ENCODE measurements at places on chromosomes 3 and 15. TPM values are rescaled to one million over a fixed set of nuclear protein-coding genes. Genes with fewer than 3 reads are reported as not detected.

Gene ITIH1
- total RNA-seq, result 0.08 TPM

Gene ROBO2
- total RNA-seq, result 0.55 TPM

Gene SLC33A1
- 21.8 TPM for total RNA-seq

Gene ZNF660
- total RNA-seq, result not detected

Gene ARPP21
- total RNA-seq, result not detected

Gene CSPG5
- 1.2 TPM for total RNA-seq

Gene NOX5
- total RNA-seq, result not detected

Gene IFRD2
- total RNA-seq, result 175 TPM

Gene NDN
- not detected for total RNA-seq

- peak; percentile 30 for DNase-seq
These were observed 2.4 kb upstream of the CFAP91 start for GRCh38 chr3:119700269-119700919.

GRCh38 chr15:29352402-29352801, 82.8 kb upstream of the NSMCE3 start:
- no peak for DNase-seq

DNA sequence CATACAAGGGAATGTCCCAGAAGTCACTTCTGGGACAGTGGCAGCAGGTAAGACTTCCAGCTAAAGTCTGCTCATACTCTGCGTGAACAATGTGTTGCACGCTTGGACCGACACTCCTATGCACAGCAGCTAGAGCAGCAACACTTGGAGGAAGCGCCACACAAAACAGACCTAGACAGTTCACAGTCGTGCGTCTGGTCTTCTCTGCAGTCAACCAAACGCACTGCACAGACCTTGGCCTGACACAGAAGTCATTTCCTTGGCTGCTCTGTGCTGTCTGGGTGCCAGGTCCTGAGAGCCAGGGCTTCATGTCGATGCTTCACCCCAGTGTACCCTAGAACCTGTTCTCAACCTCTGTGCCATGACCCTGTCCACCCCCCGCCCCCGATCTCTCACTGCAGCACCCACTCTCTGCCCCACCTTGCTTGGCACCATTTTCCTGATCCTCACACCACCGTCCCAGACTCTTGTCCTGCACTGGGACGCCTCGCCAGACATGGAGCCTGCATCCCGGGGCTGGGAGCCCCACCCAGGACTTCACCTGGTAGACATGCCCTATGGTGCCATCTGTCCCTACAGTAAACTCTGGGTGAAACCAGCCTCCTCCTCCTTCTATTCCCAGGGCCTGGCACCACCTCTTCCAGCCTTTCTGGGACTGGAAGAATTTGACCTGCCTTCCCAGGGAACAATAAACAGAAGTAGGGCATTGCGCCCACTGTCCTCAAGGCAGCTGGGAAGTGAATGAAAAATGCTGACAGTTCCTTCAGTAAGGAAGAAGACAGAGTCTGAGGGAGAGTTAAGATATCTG, 3.1 kb downstream of the ATP10A start:
- no peak for DNase-seq

DNA sequence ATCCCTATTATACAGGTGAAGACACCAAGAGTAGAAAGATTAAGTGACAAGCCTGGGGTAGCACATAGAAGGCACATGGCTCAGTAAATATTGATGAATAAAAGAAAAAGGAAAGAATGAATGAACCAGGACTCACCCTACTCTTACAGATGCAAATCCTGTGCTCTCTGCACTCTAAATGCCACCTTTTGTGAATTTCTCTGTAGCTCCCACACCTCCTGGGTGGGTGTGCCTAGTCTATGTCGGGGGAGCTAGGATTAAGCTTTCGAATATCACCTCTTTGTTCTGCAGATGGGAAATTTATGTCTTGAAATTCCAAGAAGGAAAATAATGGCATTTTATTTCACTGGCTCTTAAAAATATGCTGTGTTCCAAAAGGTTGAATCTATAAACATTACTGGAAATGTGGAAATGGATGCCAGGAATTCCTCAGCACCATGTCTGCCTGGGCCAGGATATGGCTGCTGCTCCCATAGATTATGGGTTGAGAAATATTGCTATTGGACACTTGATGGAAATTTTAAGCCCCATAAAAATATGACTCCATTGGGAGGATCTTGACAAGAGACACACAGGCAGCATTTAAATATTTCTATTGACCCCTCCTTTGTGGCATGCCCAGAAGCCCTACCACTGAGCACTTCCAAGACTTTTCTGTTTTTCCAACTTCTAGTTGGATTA, 43.3 kb downstream of the CCNB2 start:
- no peak for DNase-seq

GRCh38 chr3:42658091-42658770, 4.7 kb downstream of the ZBTB47 start:
- no peak for DNase-seq

DNA sequence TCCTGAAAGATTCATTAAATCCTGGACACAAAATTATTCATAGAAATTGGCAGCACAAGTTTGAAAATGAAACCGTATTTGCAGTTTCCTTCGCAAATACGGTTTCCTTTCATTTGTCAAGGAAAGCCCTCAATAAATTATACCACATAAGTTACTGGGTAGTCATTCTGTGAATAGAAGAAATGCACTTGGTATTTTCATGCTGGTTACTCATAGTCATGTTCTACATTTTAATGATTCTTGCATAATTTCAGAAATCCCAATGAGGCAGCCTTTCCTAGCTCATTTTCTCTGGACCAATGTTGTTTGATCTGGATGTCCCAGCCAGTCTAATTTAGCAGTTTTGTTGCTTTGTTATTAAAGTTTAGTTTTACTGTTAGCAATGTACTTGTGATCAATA, 43.2 kb downstream of the MINAR1 start:
- DNase-seq, result no peak

GRCh38 chr3:4765212-4765611, 214.0 kb upstream of the BHLHE40 start:
- DNase-seq, result no peak

DNA sequence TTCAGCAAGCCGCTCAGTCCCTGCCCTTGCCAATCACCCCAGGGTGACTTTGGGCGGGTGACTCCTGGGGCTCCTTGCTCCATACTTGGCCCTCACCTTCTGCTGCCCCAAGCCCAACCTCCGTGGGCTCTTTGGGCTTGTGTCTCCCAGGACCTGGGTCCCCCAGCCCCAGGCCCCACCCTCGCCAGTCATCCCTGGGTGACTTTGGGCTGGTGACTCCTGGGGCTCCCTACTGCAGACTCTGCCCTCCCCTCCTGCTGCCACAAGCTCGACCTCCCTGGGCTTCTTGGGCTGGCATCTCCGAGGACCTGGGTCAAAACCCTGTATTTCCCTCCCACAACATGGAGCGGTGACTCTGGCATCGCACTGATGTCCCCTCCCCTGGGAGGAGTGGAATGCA, 151.5 kb downstream of the GOLGA6L4 start:
- no peak for DNase-seq

- DNase-seq, result no peak
These were observed 291.2 kb upstream of the STT3B start for GRCh38 chr3:31241533-31241932.

- no peak for DNase-seq
These were observed 51.7 kb downstream of the GOLIM4 start for GRCh38 chr3:168044049-168044448.

GRCh38 chr3:42685363-42685881, at the start of gene KLHL40:
KLHL40 (plus strand) TSS chr3:42685537; CDS start chr3:42685619, 82 bp downstream.
- DNase-seq, result no peak

DNA sequence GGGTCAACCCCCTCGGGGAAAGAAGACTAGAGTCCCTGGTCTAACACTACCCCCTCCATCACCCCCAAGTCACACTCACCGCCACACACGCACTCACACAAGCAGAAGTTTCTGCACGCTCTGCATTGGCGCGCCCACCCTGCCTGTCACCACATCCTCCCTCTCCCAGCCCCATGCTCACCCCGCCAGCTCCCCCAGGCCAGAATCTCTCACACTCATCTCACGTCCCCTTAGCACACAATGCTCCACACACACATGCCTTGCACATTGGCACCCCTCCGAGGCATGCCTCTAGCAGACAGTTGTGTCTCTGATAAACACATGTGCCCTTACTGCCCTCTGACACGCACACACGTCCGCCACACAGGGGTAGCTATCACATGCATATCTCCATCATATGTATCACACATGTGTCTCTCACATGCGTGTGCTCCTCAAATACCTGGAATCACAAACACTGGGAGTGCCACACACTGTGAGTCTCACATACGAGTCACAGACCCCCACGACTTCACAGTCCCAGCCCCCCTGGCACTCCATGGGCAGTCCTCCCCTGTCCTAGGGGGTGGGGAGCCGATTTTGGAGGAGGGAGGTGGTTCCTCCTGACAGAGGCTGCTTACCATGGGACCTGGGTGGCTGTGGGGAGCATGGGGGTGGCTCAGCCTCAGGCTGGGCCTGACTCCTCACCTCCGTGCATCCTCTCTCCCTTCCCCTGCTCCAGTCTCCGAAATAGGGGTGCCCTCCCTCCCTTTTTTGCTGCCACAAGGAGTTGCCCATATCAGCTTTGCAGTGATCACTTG, 898 bp downstream of the FBLN2 start:
- no peak for DNase-seq

DNA sequence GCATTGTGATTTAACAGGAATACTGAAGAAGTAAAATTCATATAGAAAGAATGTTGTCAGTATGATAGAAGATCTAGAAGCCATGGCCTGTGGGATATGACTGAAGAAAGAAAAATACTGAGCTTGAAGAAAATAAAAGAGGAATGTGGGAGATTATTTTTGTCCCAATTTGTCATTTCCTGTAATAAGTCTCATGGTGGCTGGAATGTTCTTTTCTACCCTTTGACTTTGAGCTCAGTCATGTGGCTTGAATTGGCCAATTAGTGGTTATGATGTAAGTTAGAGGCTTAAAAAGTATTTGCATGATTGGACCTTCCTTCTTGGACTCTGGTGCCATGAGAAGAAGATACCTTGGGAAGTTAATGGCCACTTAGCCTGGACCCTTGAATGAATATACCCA, 14.1 kb downstream of the APH1B start:
- DNase-seq, result no peak

DNA sequence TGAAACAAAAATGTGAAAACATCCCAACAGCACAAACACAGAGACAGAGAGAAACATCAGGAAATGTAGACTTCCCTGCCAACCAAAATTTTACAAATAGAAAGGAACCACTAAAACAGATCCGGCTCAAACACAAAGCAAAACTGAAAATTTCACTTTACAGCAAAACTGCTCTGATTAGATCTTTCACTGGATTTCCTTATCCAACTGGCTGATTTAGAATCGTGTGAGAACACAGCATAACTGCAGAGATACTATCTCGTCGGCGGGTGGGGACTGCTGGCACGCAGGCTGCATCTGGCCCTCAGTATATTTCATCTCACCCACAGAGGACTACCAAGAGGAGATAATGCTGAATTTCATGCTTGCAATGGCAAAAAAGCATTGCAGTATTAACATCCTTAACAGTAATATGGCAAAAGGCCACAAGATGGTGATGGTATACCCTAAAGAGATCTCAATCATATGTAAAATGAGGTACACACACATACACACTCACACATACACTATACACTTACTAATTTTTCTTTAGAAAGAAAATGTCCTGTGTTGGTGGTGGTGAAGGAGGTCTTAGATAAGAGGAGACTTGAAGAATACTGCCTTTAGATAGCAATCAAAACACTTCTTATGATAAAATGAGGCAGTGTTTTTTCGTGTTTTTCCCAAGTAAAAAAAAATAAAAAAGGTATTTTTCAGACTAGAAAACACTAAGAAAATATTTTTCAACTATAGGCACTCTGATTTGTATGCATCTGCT, 10.6 kb upstream of the LEO1 start:
- DNase-seq, result peak; percentile 92

- peak; percentile 56 for DNase-seq
These were observed 5.4 kb upstream of the RFX7 start for GRCh38 chr15:56249092-56249491.

DNA sequence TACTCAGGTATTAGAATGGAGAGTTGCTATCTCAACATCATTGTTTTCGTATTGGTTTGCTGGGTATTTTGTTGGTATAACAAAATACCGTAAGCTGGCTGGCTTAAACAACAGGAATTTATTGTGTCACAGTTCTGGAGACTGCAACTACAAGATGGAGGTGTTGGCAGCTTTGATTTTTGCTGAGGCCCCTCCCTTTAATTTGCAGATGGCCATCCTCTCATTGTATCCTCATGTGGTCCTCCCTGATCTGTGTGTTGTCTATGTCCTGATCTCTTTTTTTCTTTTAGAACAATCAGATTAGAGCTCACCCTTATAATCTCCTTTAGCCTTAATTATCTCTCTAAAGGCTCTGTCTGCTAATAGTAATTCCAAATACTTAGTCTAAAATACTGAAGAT, 299.8 kb upstream of the GOLIM4 start:
- no peak for DNase-seq

DNA sequence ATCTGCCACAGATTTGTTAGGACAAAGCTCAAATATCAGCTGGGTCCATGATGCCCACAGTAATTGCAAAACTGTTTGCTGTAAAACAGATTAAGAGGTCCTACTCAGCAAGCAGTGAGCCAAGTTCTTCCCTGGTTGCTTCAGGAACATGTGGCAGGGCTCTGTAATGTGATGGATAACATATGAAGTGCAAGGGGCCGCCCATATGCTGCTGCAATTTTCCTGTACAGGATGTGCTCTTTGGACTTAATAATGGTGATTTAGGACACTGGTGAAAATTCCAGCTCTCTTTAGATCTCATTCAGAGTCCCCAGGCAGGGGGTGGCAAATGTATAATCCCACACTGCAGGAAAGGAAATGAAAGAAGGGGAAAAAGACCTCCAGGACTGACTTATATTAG, 289.4 kb downstream of the LSAMP start:
- no peak for DNase-seq

- no peak for DNase-seq
These were observed 289.1 kb downstream of the TIGIT start for GRCh38 chr3:114582929-114583328.

- DNase-seq, result peak; percentile 74
These were observed 6.3 kb downstream of the CAV3 start for GRCh38 chr3:8739757-8740504.

DNA sequence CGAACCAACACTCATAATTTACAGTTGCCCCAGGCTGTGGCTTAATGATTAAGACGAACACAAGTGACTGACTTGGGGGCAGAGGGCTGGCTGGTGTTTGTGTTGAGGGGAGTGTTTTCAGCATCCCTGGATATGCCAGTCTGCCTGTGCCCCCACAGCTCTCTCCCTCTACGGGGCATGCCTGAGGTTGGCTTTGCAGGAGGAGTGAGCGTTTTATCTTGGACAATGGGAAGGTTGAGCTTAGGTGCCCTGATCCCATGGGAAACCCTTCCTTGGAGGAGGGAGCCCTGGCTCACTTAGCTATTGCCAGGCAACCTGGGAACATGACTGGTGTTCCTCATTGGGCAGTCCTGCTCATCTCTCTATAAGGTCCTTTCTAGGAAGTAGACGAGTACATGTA, 17.6 kb downstream of the FAM107A start:
- no peak for DNase-seq

DNA sequence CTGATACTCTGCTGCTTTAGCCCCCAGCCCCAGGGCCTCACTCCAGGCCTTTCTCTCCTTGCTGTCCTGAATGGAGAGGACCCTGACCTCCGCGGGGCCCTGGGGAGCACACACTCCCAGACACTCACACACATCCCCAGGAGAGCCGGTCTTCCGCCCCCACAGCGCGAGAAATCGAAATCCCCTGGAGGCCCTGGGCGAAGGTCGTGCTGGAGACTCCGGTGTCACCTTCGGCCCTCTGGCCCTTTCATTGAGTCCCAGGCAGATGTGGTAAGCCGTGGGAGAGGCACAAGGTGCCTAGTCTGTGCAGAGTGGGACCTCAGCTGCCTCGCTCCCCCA, 848 bp upstream of the GOLGA8B start:
- peak; percentile 9 for DNase-seq
